Activated T-helper 1 cell treated with anti-CD3 and anti-CD28 coated beads, Interleukin-12 subunit alpha, Interleukin-12 subunit beta, Interleukin-2, Interleukin-4 antibody, amounts not matched to agents 30 ng/mL and 10 ng/mL and 1 ng/mL, durations not matched to agents 14 hours and 24 hours and 36 hours (primary cell): ENCODE measurements at places on chromosomes 7 and 10.

DNA sequence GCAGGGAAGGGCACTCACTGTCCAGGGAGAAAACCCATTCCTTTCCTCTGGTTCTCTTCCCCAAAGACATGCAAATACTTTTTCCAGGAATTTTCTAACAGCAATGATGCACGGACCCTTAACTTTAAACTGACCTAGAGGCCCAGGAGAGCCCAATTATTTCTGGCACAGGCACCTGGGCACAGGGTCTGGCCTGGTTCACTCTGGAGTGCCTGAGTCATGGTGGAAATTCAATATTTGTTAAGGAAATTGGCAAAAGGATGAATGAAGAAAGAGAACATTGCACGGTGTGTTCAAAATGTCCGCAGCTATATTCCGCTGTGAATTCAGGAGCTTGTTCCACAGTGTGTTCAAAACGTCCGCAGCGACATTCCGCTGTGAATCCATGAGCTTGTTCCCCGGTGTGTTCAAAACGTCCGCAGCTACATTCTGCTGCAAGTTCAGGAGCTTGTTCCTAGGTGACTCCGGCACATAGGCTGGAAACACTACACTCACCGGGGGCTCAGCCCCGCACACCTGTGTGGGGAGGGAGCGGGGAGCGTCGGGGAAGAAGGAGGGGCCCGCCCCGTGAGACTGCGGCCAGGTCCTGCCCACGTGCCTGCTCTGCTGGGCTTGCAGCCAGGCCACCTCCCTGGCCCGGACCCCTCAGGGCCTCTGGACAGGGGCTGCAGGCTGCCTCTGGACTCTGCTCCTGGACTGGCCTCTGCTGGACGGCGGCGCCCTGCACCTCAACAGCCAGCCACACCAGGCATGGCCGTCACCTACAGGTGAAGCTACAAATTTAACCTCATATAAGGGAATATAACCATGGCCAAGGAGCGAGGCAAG lies 72.0 kb upstream of the FAM20C start:
- no peaks in the 10 kb centered on the region for H3K4me1 ChIP-seq
- H3K36me3 ChIP-seq: no peaks in the 10 kb centered on the region
- no peak overlapping the region for H3K4me3 ChIP-seq
- peaks cover 2% of the 10 kb centered on the region for H3K27me3 ChIP-seq
- no peak for DNase-seq

- H3K4me1 ChIP-seq: no peaks in the 10 kb centered on the region
- no peak overlapping the region for H3K27ac ChIP-seq
- H3K4me3 ChIP-seq: no peak overlapping the region
- no peaks in the 10 kb centered on the region for H3K36me3 ChIP-seq
Measured at GRCh38 chr10:77685432-77685831, 47.8 kb upstream of the KCNMA1 start.

DNA sequence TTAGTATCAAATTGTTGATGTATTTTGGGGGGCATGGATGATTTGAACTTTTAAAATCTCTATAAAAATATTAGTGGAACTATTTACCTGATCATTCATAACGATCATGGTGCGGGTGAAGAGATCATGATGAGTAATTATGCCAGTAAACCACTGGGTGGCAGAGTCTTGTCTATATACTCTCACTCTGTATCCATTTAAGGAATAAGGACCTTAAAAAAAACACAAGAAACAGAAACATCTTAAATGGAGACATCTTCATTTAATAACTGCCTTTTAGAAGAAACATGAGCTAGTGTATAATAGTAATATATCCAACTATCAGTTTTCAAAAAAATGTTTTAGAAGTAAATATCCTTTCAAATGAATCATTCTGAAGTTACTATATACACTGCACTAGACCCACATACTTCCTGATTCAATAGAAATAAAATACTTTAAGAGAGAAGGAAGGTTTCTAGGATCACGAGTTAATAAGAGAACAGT lies 84.0 kb downstream of the NRBF2 start:
- no peaks in the 10 kb centered on the region for H3K27me3 ChIP-seq
- no peak overlapping the region for H3K4me3 ChIP-seq
- peaks cover 28% of the 10 kb centered on the region for H3K36me3 ChIP-seq
- H3K4me1 ChIP-seq: peaks cover 51% of the 10 kb centered on the region
- peak overlapping the region; percentile 13 for H3K27ac ChIP-seq
- no peak for DNase-seq

DNA sequence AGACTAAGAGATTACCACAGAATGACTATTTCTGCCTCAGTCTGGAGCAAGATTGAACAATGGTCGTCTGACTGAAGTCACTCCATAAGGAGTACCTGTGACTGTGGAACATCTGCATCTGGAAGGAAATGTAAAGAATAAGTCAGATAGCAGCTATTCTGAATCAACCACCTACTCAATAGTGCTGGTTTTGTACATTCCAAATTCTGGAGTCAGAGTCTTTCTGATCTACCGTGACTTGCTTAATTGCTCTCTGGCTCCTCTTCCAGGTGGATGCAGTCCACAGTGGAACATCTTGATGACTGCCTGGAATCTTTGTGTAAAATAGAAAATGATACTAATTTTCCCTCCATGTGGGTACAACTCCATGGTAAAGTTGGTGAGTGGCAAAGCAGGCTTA lies 156.3 kb upstream of the SEMA3C start:
- H3K36me3 ChIP-seq: no peaks in the 10 kb centered on the region
- DNase-seq: no peak
- no peaks in the 10 kb centered on the region for H3K27me3 ChIP-seq
- H3K27ac ChIP-seq: no peak overlapping the region

GRCh38 chr7:30831227-30831626 lies 60.0 kb downstream of the MINDY4 start:
- H3K27ac ChIP-seq: no peak overlapping the region
- peaks cover 5% of the 10 kb centered on the region for H3K27me3 ChIP-seq
- H3K4me3 ChIP-seq: no peak overlapping the region
- DNase-seq: no peak
- H3K36me3 ChIP-seq: no peaks in the 10 kb centered on the region

DNA sequence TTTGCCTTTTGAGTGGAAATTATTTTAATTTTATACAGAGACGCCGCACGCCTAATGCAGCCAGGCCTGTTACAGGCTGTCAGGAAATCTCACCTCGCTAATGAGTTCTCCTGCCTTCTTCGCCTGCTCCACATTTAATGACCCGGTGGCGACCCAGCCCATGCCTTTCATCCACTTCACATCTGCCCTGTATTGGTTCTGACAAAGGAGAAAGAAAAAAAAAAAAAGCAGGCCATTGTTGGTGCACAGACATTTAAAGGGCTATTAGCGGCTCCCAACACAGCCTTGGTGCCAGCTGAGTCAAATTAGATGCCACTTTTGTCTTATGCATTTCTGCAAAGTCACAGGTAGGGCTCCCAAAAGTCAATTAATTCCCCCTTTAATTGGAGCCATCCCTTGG lies 43.3 kb downstream of the NRAP start:
- no peak for DNase-seq
- no peaks in the 10 kb centered on the region for H3K36me3 ChIP-seq
- no peaks in the 10 kb centered on the region for H3K4me1 ChIP-seq
- H3K4me3 ChIP-seq: no peak overlapping the region
- H3K27ac ChIP-seq: no peak overlapping the region

- no peak overlapping the region for H3K4me3 ChIP-seq
- no peak for DNase-seq
- H3K27ac ChIP-seq: no peak overlapping the region
- H3K27me3 ChIP-seq: peaks cover 2% of the 10 kb centered on the region
- H3K36me3 ChIP-seq: no peaks in the 10 kb centered on the region
Measured at GRCh38 chr10:130430852-130431704, 294.9 kb downstream of the GLRX3 start.

- H3K4me3 ChIP-seq: no peak overlapping the region
- no peak overlapping the region for H3K27ac ChIP-seq
- no peak for DNase-seq
- peaks cover 12% of the 10 kb centered on the region for H3K4me1 ChIP-seq
- H3K27me3 ChIP-seq: peaks cover 9% of the 10 kb centered on the region
Measured at GRCh38 chr7:132518102-132518838, 58.0 kb downstream of the PLXNA4 start.

GRCh38 chr7:157019718-157020451 lies 9.4 kb upstream of the MNX1 start:
- peaks cover 2% of the 10 kb centered on the region for H3K36me3 ChIP-seq
- peaks cover 14% of the 10 kb centered on the region for H3K4me1 ChIP-seq
- no peak overlapping the region for H3K4me3 ChIP-seq
- no peak for DNase-seq
- H3K27ac ChIP-seq: no peak overlapping the region
- peaks cover 78% of the 10 kb centered on the region for H3K27me3 ChIP-seq

DNA sequence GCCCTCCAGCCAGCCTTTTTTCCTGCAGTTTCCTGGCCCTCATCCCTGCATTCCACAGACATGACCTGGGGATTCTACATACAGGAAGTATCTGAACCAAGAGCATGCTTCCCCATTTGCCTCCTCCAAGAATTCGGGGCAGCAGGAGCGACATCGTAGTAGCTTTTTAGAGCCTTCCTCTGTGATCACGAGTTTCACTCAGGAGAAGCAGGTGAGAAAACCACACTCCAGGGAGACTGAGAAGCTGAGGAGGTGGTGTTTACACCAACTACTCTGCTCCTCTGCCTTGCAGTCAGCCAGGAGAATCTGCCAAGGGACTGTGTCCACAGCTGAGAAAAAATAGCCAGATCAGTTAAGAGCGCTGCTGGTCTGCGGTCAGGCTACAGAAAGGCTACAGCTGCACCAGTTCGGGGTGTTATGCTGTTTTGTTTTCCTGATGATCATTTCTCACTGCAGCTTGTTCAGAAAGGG lies 54.1 kb downstream of the HSPA12A start:
- H3K27ac ChIP-seq: no peak overlapping the region
- H3K36me3 ChIP-seq: no peaks in the 10 kb centered on the region
- H3K4me3 ChIP-seq: no peak overlapping the region
- H3K27me3 ChIP-seq: no peaks in the 10 kb centered on the region
- H3K4me1 ChIP-seq: no peaks in the 10 kb centered on the region

GRCh38 chr10:127881262-127881661 lies 11.5 kb downstream of the CLRN3 start:
- H3K36me3 ChIP-seq: no peaks in the 10 kb centered on the region
- H3K4me1 ChIP-seq: peaks cover 57% of the 10 kb centered on the region
- DNase-seq: no peak
- no peak overlapping the region for H3K4me3 ChIP-seq
- no peak overlapping the region for H3K27ac ChIP-seq

DNA sequence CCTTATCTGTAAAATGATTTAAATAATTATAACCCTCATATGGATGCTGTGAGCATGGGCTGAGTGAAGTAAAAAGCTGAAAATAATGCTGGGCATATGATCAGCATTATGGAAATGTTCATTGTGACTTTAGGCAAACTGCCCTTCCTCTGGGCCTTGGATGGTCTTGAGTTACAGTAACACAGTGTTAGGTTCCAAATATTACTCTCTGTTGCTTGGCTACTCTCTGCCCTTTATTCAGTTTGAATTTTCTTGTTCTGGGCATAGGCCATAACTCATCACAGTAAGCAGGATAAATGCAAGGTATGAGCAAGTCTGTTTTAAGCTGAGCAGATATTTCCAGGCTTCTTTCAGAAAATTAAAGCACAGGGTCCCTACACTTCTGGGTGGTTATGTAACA lies 868.0 kb downstream of the KCNMA1 start:
- H3K4me3 ChIP-seq: no peak overlapping the region
- no peak overlapping the region for H3K27ac ChIP-seq
- H3K4me1 ChIP-seq: no peaks in the 10 kb centered on the region
- H3K36me3 ChIP-seq: no peaks in the 10 kb centered on the region

DNA sequence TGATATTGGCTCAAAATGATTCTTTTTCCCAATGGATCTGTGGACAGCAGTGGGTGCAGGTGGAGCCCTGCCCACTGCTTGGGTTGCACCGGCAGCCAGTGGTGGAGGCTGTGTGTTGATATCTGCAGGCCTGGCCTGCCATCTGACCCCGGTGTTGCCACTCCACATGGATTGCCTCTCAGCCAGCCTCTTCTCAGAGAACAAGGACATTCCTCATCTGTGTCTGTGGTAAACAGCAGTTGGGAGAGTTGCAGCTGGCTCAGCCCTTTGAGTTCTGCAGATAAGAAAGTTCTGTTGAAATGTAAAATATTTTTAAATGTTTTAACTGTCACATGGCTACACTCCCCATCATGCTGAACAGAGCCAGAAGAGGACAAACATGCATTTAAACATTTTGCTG lies 374.9 kb upstream of the CELF2 start:
- no peaks in the 10 kb centered on the region for H3K36me3 ChIP-seq
- no peaks in the 10 kb centered on the region for H3K27me3 ChIP-seq
- no peak overlapping the region for H3K27ac ChIP-seq

DNA sequence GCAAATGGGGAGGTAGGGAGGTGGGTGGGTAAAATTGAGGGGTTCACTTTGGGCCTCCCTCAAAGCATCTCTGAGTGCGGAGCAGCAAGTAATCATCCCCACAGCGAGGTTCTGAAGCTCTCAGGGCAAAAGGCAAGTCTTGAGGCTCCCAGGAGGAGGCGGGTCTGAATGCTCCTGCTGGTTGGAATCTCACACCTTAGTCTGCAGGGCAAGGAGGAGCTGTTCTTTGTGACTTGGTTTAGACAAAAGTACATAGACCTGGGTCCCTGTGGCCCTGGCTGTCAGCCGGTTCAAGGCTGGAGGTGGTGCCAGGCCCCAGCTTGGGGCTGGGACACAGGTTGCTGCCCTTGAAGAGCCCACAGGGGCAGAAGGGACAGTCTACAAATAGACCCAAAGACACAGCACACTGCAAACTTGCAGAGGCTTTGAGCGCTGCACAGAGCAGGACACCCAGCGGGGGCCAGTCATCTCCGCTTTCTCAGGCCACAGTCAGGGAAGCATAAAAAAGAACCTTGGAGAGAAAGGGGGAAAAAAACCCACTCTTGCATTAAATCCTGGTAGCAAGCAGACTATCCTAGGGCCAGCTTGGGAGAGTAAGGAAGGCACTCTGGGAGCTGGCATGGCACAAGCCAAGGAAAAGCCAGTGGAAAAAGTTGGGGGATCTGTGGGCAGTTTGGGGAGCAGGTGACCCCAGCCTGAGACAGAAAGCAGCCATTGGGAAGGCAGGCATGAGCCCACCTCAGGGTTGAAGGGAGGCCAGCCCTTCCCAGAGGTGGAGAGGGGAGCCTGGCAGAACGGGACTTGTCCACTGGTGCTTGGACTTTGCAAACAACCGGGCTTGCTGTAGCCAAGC lies 926 bp upstream of the C10orf71 start:
- H3K36me3 ChIP-seq: no peaks in the 10 kb centered on the region
- H3K27me3 ChIP-seq: no peaks in the 10 kb centered on the region
- H3K27ac ChIP-seq: no peak overlapping the region
- H3K4me1 ChIP-seq: no peaks in the 10 kb centered on the region
- no peak for DNase-seq

- no peaks in the 10 kb centered on the region for H3K27me3 ChIP-seq
- H3K36me3 ChIP-seq: peaks cover 16% of the 10 kb centered on the region
- peak overlapping the region; percentile 90 for H3K27ac ChIP-seq
- DNase-seq: no peak
- H3K4me3 ChIP-seq: peak overlapping the region; percentile 50
Measured at GRCh38 chr7:21412957-21413356, 14.9 kb upstream of the SP4 start.

DNA sequence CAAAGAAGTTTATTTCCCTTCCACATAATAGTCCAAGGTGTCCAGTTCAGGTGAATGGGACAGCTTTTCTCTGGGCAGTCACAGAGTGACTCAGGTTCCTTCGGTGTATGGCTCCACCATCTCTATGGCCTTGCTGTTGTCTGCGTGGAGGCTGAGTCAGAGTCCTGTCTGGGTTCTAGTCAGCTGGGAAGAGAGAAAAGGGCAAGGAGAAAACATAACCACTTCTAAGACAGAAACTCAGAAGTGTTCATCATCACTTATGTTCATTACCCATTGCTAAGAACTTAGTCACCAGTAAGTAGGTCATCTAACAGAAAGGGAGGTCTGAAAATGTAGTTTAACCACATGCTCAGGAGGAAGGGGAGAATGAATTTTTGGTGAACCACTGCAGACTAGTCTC lies 32.4 kb upstream of the CCDC7 start:
- H3K27ac ChIP-seq: no peak overlapping the region
- no peaks in the 10 kb centered on the region for H3K36me3 ChIP-seq
- DNase-seq: no peak
- no peak overlapping the region for H3K4me3 ChIP-seq
- H3K4me1 ChIP-seq: peaks cover 12% of the 10 kb centered on the region
